ENCODE measurements at places on chromosomes 3 and 15. TPM values are rescaled to one million over a fixed set of nuclear protein-coding genes. Genes with fewer than 3 reads are reported as not detected.

- peak; percentile 53 for DNase-seq
Measured at GRCh38 chr15:64029633-64030032, 16.7 kb downstream of the DAPK2 start.

GRCh38 chr3:145857956-145858355, 303.0 kb downstream of the PLOD2 start:
- no peak for DNase-seq

GRCh38 chr3:64935971-64936370, 248.2 kb upstream of the ADAMTS9 start:
- DNase-seq = no peak

GRCh38 chr3:112512320-112512719, 13.0 kb upstream of the BTLA start:
- no peak for DNase-seq

- DNase-seq = no peak
Measured at GRCh38 chr15:63835211-63835568, 1.4 kb upstream of the HERC1 start.

- no peak for DNase-seq
Measured at GRCh38 chr3:108509263-108509662, 1.1 kb downstream of the MYH15 start.

DNA sequence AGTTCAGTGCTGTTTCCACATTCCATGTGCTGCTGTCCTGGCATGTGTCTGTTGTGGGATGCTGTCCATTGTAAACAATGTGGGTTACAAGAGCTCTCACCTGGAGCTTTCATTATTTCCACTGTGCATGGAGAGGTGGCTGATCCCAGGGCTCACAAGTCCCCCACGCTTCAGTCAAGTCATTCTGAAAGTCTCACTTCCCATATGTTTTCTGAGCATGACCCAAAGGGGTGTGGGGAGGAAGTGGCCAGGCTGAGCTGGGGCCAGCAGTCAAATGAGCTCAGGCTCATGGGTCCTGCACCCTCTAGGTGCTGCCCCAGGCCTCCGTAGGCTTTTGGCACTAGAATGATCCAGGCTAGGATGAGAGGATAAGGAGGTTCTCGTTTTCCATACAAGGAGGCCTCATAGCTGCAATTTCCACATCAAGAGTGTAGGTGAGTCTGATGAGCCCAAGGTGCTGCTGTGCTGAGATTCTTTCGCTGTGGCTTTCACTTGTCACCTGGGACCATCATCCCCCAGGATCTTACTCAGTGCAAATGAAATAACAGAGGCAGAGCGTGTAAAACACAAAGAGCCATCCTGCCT, 22.0 kb downstream of the STARD5 start:
- peak; percentile 78 for DNase-seq

- no peak for DNase-seq
Measured at GRCh38 chr3:111787556-111788463, 71.3 kb upstream of the PHLDB2 start.

GRCh38 chr15:73584699-73585420, 48.3 kb downstream of the NPTN start:
- DNase-seq = no peak

- no peak for DNase-seq
Measured at GRCh38 chr15:27884726-27885125, 214.4 kb downstream of the OCA2 start.

DNA sequence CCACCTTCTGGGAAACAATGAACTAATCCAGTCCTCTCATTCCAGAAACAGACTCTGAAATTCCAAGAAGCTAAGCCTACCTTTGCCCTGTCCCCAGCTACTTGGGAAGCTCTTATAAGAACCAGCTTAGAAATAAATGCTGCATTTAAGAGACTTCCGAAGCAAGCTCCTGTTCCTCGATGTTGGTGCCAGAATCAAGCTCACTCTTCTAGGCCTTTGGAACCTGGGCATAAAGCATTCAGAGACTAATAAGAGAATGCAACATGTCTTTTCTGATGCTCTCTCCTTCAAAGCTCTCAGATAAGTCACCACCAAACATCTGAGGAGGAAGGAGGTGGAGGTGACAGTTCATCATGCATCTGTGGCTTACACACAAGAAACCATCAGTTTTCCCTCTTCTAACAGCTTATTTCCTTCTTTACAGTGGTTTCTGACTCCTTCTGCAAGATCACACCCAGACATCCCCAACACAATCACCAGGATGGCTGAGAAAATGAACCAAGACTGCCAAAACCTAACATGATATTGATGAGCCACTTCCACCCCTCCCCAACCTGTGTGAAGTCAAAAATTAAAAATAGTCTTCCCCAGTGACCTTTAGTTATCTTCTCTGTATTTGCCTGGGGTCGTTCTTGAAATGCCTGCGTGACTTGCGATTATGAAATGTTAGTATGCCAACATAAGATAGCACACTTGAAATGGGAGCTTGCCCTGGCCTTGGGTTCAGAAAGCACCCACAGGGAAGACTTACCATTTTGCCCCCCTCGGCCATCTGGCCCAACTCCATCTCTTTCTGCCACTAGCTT, 11.5 kb downstream of the ARHGEF3 start:
- DNase-seq = peak; percentile 78

DNA sequence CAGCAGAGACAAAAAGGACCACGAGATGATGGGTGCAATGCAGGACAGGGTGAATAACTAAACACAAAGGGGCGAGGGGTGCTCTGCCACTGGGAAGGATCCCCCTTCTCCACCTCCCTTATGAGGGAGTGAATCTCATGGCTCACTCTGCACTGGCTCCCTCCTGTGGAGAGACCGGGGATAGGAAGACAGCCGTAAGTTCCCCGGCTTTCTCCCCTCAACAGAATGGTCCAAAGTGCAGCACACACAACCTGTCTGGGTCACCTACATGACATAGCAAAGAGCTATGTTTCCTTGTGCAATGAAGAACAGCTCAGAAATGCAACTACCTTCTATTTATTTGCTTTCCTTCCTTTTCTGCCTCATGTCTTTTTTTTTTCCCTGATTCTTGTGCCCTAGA, 7.8 kb upstream of the ACSBG1 start:
- DNase-seq = no peak

The WDR48 gene
- 31.8 TPM for total RNA-seq

The PRTG gene
- not detected for total RNA-seq

The FAM174B gene
- 3.8 TPM for total RNA-seq

The ASB14 gene
- total RNA-seq = not detected

The CTXN2 gene
- not detected for total RNA-seq

All from natural killer cell treated with Interleukin-12 subunit alpha and Interleukin-12 subunit beta and Interleukin-15 and Interleukin-18, amount 100 ng/mL, for 72 hours (primary cell).